ENCODE measurements at places on chromosomes 2 and 18. TPM values are rescaled to one million over a fixed set of nuclear protein-coding genes. Genes with fewer than 3 reads are reported as not detected.

PSMA8 gene
- total RNA-seq, result not detected

RASGRP3 gene
- total RNA-seq, result 0.45 TPM

AQP12B gene
- total RNA-seq, result not detected

RAB6C gene
- total RNA-seq, result not detected

C2orf72 gene
- 0.40 TPM for total RNA-seq

SPDYA gene
- total RNA-seq, result 0.49 TPM

CMPK2 gene
- 4.9 TPM for total RNA-seq

Data from A375 (cell line).